Activated T-cell treated with anti-CD3 and anti-CD28 coated beads, Interleukin-2, amount 50 U/mL, for 72 hours (primary cell): ENCODE measurements at places on chromosomes 7 and 10.

- DNase-seq, result peak; percentile 40
Observed at GRCh38 chr10:132470410-132471124, 67.0 kb upstream of the INPP5A start.

DNA sequence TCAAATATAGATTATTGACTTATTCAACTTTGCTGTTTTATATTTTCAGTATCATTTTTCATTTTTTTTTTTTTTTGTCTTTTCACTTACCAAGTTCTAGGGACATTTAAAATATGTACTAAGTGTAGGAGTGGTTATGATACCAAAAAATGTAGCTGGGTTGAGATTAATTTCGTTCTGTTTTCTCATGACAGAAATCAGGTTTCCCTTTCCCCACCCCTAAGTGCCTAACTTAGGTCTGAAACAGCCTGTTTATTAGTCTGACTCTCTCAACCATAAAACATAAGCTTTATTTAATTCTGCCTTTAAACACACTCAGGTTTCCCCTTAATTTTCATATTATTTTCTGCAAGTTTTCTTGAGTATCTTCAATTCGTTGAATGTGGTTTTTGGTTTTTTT lies 22.1 kb downstream of the TMEM106B start:
- DNase-seq, result no peak

DNA sequence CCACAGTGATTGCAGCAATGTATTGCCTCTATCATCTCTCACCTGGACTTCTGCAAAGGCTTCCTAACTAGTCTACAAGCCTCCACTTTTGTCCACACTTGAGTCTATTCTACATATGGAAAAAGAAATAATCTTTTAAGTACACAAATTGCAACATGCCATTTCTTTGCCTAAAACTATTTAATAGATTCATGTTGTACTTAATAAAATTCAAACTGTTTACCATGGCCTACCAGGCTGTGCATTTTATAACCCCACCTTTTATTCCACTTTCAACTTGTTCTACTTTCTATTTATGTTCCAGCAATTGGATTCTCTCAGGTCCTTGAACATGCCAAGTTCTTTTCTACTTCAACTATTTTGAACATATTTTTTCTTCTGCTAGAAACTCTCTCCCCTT lies 128.7 kb downstream of the GPR85 start:
- DNase-seq, result no peak

DNA sequence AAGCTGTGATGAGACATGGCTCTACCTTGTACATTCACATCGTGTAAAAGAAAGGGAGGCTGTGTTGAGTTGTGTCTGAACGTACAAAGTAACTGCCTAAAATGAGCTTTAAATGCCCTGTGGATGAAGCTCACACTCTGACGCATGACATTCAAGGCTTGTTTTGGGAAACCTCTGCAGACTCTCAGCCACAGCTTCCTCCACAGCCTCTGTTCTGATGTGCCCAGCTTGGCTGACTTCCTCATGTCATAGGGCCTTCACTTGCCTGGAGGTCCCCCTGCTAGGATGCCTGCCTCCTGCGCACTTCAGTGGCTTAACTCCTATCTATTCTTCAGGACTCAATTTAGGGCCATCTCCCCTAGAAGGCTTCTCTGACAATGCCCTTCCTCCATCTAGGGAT lies 230.0 kb upstream of the HABP2 start:
- DNase-seq, result no peak

DNA sequence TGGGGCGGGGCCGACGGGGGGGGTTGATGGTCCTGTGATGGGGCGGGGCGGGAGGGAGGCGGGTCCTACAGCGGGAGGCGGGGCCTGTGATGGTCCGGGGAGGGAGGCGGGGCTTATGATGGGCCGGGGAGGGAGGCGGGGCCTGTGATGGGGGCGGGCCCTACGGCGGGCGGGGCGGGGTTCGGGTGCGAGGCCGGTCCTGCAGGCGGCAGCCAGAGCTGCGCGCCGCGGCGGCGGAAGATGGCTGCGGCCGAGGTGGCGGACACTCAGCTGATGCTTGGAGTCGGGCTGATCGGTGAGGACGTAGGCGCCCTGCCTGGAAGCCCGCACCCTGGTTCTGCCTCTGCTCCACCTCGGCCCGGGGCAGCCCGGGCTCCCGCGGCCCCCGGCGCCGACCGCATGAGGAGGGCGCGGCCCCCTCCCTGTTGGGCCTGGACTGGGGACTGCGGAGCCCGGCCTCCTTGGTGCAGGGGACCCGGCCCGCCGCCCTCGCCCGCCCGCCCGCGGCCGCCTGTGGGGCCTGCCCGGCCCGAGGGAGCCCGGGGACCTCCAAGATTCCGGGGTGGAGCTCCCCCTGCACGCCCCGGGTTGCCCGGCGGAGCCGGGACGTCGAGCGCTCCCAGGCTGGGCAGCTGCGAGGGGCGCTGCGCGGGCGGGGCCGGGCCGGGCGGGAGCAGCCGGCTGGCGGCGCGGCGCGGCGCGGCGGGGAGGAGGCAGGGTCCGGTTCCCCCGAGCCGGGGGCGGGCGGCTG lies at the start of gene DENND10:
Gene DENND10, plus strand, starts transcription at position 211 of the 751 bp plus-strand sequence. Its CDS starts 30 bp downstream, at position 241.
- peak; percentile 81 for DNase-seq

GRCh38 chr7:13724977-13725566 lies 264.4 kb downstream of the ETV1 start:
- no peak for DNase-seq

- no peak for DNase-seq
Observed at GRCh38 chr7:91412298-91412697, 148.1 kb downstream of the FZD1 start.

GRCh38 chr10:45395554-45395953 lies 21.5 kb downstream of the ALOX5 start:
- no peak for DNase-seq

DNA sequence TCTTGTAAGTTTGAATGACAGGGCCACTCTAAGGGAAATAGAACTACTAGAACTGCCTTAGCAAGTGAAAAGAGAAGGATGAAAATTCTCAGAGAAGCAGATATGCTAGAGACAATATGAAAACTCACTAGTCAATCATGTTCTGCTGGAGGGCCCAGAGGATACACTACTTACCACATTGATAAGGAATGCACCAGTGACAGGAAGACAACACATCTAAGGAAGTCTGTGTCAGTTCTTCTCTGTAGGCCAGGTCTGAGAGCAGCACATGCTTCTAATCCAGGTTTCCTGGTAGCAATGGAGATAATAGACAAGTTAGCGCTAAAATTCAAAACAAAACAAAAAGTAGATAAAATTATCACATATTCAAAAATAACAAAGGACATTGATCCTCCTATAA lies 235.2 kb upstream of the AKR1E2 start:
- DNase-seq, result no peak

- DNase-seq, result no peak
Observed at GRCh38 chr10:86123715-86124114, 242.9 kb downstream of the GRID1 start.

DNA sequence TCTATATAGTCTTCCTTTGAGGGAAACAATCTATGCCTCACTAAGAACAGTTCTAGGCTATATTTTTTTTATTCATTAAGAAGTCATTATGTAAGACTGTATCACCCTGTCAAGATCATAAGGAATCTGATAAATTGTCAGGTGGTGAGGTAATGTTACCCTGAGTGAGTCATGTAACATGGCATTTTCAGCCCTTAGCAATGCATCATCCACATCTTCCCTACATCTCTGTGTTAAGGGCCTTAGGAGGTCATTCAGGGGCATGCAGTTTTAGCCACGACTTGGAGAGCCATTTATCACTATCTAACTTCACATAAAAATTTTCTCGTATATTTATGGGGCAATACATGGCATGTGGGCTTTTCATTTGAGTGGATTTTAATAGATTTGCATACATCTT lies 924.5 kb upstream of the MBL2 start:
- DNase-seq, result no peak

GRCh38 chr10:128191847-128192246 lies 65.6 kb upstream of the MKI67 start:
- DNase-seq, result no peak

GRCh38 chr10:88149906-88150305 lies 286.5 kb downstream of the PTEN start:
- DNase-seq, result no peak

DNA sequence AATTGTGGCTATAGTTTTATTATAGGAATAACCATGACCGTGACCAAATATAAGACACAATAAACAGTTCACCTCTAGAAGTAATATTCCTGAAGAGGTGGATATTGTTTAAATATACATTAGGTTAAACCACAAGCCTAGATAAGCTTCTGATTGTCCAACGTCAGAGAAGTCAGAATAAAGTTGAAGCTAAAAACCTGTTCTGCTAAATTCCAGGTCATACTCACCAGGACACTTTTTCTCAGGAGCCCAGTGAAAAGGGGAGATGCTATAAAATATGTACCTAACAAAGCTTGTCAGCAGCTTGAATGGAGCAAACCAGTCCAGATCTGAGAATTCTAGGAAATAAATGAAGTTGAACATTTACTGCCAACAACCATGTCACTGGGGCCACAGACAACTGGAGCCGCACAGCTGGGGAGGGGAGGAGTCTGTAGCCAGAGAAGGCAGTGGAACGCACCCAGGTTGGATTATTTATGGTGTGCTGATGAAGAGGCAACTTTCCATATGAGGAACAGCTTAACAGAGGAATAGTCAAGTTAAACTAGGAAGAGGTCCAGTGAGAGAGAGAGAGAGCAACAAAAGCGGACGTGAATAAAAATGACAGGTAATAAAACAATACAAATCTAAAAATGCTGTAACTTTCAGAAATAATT lies 191.1 kb downstream of the ZNF438 start:
- no peak for DNase-seq

DNA sequence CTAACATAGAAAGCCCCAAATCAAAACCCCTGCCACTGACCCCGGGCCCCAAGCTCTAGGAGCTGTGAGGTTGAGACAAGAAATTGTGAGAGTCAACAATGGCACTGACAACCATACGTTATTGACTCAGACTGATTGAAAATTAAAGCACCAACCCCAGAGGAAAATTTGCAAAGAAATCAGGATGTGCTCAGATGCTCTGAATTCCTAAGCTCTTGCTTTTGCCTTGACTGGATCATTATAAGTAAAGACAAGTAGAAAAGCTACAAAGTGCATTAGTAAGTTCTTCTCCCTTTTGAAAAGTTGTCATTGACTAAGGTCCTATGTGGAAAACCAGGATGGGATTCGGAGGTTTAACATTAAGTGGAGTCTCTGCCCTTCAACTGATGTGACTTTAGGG lies 130.2 kb downstream of the SAMD9 start:
- no peak for DNase-seq

- DNase-seq, result no peak
Observed at GRCh38 chr10:117137911-117138642, at the start of gene VAX1. VAX1 (minus strand) TSS chr10:117138270; CDS start chr10:117138056, 214 bp downstream.

GRCh38 chr10:117674646-117675045 lies 132.1 kb downstream of the EMX2 start:
- DNase-seq, result no peak

GRCh38 chr10:78437407-78437768 lies 403.7 kb downstream of the RPS24 start:
- no peak for DNase-seq

- no peak for DNase-seq
Observed at GRCh38 chr10:62016623-62017490, 115.4 kb downstream of the ARID5B start.

DNA sequence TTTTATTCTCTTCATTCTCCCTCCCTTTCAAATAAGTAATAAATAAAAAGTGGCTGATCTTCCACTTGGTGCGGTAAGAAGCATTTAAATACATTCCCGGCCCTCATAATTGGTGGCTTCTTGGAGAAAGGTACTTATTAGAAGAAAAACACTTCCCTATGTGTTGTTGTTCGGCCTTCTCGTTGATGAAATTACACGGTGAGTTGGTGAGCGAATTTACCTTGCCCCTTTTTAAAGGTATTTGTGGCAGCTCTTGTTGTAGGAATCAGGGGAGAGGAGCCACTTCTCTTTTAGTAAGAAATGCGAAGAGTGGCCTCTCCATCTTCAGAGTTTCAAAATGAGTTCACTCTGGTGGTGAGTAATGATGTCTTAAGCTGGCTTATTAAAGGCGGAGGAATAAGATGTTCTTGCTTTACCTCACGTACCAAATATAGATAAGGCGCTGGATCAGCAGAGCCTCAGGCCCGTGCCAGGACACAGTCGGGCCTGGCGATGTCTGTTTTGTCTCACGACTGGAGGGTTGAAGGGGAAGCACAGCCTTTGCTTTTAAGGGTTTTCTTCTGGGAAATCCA lies 135.9 kb downstream of the CUX1 start:
- DNase-seq, result peak; percentile 1

DNA sequence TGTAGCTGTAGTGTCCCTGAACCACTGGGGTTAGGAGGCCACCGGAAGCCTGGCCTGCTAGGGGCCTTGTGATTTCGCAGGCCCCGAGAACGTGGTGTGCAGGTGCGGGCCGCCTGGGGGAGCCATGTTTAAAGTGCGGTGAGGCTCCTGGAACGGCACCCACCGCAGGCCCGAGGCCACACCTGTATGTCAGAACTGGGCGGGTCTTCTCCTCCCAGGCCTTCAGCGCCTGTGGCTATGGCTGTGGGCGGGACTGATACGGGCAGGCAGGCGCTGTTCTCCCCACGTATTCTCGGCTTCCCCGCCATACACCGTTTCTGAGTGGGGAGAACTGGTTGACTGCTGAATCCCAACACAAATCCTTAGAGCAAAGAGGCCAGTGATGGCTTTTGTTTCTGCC lies 74.8 kb downstream of the DNAJB6 start:
- DNase-seq, result peak; percentile 52

- peak; percentile 35 for DNase-seq
Observed at GRCh38 chr10:34121781-34122622, 693.1 kb downstream of the PARD3 start.

GRCh38 chr10:100518761-100519241 lies 860 bp downstream of the SEC31B start:
- DNase-seq, result peak; percentile 68

GRCh38 chr7:78768859-78769258 lies 684.6 kb downstream of the MAGI2 start:
- DNase-seq, result no peak

GRCh38 chr10:102781921-102782557 lies 38.3 kb downstream of the WBP1L start:
- no peak for DNase-seq

GRCh38 chr10:48759113-48759901 lies 74.6 kb downstream of the WDFY4 start:
- no peak for DNase-seq

DNA sequence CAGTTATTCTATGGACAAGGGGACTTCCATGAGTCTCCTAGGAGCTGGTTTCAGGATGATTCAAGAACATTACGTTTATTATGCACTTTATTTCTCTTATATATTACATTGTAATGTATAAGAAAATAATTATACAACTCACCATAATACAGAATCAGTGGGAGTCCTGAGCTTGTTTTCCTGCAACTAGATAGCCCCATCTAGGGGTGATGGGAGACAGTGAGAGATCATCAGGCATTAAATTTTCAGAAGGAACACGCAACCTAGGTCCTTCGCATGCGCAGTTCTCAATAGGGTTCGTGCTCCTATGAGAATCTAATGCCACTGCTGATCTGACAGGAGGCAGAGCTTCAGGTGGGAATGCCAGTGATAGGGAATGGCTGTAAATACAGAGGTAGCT lies 137.9 kb downstream of the ANKRD30A start:
- DNase-seq, result no peak

DNA sequence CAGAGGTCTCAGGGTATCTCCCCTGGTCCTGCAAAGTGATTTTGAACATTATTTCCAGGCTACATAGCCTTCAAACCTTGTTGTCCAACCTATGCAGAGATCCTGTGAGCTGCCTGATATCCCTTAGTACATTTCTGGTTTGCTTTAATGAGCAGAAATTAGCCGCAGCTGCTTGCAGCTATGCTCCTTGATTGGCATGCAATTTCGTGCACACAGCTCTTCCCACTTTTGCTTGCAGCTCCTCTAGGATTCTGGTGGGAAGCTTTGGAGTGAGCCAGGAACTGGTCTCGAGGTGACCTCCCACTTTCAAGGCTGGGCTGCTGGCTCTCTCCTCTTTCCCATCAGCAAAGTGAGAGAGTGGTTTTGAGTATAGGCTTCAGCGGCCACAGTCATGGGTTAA lies 45.8 kb downstream of the OAT start:
- no peak for DNase-seq
